Left renal pelvis (tissue), 4 donors: ENCODE measurements at places on chromosomes 2 and 18.

- no peak for DNase-seq
Observed at GRCh38 chr2:189609853-189610252, 29.3 kb upstream of the SLC40A1 start.

DNA sequence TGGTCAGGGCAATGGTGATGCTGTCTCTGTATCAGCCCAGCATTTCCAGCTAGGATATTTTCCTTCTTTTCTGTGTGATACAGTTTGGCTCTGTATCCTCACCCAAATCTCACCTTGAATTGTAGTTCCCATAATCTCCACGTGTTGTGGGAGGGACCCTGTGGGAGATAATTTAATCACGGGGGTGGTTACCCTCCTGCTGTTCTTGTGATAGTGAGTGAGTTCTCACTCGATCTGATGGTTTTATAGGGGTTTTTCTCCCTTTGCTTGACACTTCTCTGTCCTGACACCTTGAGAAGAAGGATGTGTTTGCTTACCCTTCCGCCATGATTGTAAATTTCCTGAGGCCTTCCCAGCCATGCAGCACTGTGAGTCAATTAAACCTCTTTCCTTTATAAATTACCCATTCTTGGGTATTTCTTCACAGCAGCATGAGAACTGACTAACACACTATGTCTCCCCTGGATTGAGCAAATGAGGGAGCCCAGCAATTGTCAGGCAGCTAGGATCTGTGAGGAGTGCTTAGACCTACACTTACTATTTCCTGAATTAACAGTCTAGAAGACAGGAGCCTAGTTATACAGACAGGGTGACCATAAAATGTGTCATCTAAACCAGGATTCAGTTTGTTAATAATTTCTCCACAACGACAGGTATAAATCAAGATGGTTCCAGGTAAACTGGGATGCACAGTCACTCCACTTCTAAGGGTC lies 6.0 kb downstream of the SCN2A start:
- DNase-seq, result no peak

DNA sequence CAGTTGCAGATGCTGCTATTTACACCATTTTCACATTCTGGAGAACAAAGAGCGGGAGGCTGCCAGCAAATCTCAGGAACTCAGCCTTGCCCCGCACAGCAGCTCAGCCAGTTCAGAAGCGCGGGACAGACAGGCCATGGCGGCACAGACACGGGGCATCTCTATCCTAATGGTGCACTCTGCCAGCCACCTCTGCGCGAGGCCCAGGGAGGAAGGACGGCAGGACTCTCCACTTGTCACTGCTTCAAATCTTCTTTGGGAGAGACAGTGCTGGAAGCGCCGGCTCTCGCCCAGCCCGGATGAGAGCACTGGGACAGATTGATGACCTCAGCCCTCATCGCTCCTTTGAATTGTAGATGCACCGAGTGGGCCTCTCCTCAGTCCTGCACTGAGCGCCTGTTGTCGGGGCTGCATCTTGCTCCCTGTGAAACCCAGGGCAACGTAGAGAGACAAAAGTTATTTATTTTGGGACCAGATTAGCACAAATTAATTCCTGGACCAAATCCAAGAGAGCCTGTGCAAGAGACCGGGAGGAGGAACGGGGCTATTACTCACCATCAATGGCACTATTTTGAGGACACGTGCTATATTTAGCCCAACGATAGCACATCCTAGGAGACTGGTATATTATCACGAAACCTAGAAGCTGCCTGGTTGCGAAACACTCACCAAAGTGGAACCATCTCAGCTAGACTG lies 211.4 kb upstream of the SMIM21 start:
- DNase-seq, result peak; percentile 18

DNA sequence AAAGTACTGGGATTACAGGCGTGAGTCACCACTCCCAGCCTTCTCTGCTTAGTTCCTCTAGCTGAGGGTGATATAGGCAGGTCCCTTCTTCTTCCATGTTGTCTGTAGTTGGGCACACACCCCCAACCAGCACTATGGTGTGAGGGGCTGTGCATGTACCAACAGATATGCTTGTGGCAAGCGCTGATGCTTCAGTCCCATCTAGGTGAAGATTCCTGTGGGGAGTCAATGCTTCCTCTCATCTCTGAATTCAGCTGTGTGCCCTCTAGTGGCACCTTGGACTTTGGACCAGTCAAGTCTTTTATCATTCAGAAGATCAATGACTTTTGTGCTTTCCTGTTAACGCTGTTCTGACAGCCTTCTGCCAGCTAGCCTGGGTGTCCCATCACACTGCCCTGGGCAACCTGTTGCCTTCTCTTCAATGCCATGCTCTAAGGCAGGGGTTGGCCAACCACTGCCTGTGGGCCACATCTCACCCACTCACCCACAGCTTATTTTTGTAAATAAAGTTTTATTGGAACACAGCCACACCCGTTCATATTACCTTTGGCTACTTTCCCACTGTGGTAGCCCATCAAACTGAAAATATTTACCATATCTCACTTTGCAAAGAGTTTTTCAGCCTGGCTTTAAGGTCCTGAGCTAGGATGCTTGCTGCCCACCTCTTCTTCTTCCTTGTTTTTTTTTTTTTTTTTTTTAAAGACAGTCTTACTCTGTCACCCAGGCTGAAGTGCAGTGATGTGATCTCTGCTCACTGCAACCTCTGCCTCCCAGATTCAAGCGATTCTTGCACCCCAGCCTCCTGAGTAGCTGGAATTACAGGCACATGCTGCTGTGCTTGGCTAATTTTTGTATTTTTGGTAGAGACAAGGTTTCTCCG lies 51.0 kb downstream of the NPAS2 start:
- DNase-seq, result no peak
